ENCODE measurements at places on chromosomes 7 and 10.

GRCh38 chr7:98719396-98719795, 102.3 kb downstream of the NPTX2 start:
- no peak for DNase-seq

DNA sequence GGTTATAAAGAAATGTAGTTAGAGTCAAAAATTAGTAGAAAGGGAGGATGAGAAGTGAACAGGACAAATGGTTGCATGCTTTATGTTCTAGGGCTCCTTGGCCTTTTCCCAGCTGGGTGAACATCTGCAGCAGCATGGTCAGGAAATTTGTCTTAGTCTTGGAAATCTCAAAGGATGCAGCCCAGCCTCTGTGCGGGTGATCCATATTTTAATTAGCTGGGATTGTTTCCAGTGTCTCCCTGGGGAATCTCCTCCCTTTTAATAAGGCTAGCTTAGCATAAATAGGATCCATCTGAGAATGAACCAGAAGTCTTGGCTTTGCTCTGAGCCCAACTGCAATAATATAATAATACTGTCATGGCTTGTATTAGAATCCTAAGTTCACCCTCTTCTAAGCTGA, 198.3 kb downstream of the PRKG1 start:
- no peak for DNase-seq

DNA sequence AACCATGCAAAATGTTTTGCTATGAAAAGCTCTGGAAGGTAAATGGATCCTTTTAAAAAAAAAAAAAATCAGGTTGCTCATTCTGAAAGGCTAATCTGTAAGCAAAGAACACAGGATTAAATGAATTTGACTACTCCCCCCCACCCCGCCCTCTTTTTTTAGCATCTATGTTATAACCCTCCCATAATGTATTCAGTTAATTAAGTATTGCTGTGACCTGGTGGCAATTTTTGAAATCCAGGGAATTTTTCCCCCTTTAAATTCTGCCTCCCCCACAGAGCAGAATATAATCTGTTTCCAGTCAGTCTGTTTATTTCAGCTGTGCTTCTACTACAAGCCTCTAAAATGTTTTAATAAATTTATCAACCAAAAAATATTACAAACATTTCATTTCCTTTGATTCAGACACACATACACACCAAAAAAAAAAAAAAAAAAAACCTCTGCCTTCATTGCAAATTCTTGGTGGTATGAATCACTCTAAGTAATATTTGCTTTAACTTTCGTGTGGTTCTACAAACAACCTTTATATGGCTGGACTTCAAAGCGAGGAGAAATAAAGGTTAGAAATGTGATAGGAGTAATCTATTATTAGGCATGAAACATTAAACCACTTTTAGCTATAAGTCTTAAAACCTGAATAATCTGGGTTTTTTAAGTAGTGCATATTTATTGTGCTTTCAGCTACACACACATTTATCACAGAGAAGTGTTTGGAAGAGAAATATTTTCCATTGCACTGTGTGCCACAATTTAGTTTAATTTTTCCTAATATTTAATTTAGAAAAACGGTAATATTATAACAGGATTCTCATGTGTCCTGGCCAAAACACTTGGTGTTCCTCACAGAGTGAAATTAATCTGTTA, 64.4 kb upstream of the ARID5B start:
- no peak for DNase-seq

DNA sequence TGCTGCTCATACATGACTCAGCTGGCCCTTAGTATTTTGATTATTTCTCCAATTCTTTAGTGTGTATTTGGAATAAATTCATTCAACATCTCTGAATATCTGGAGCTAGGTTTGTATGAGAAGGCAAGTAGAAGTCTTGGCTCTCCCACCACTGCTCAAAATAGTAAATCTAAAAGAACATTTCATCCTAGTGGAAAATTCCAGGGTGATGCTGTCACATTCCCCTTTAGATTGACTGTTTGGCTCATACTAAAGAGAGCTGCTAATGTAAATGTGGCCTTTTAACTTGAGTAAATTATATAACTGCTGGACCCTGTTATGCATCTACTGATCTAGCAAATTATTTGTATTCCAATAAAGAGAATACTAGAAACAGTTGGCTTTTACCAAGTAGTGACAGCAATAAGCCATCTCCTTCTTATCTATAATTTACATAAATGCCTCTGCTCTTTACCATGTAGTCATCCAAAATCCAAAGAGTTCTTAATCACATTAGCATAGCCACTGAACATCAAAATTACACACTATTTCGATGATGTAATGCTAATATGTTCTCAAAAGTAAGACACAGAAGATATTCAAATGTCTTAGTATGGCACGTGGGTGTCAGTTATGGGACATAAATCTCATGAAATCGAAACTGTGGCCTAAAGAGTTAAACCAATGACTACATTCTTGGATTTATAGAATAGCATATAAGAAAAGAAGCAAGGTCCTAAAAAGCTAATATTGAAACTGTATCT, 86.9 kb upstream of the KCND2 start:
- DNase-seq = no peak

- no peak for DNase-seq
Measured at GRCh38 chr10:127737563-127738511, 852 bp downstream of the FOXI2 start.

DNA sequence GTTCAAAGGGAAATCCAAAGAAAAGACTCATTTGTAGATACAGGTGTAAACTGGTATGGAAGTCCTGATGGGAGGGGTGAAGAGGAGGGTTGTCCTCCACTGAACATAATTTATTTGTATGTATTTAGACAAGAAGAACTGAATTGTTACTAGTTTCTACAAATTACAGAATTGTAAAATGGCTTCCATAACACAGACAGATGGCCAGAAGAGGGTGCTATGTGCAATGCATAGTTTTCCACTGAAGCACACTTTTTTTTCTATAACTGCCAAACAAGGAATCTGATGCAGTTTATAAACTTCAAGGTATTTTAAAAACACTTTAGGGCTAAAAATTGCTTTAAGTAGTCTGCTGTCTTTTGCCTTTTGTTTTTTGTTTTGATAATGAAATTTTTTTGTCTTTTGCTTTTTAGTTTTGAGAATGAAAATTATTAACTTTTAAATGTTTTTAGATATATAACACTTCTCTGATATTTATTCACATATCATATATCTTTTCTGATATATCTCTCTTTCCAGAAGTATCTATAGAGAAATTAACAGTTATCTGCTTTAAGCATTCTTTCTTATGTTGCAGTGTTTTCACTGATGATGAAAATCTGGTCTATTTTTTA, 58.5 kb downstream of the PHYHIPL start:
- no peak for DNase-seq

GRCh38 chr10:3526727-3527501, 258.1 kb downstream of the KLF6 start:
- DNase-seq = no peak

GRCh38 chr10:124570646-124571045, 109.0 kb downstream of the LHPP start:
- no peak for DNase-seq
